Tongue (tissue), 3 donors: ENCODE measurements at places on chromosomes 16 and 17. TPM values are rescaled to one million over a fixed set of nuclear protein-coding genes. Genes with fewer than 3 reads are reported as not detected.

GRCh38 chr17:11944587-11944986 lies 52.7 kb downstream of the ZNF18 start:
- DNase-seq, result no peak

GRCh38 chr16:79792664-79793351 lies 192.3 kb upstream of the MAF start:
- DNase-seq, result peak; percentile 90

DNA sequence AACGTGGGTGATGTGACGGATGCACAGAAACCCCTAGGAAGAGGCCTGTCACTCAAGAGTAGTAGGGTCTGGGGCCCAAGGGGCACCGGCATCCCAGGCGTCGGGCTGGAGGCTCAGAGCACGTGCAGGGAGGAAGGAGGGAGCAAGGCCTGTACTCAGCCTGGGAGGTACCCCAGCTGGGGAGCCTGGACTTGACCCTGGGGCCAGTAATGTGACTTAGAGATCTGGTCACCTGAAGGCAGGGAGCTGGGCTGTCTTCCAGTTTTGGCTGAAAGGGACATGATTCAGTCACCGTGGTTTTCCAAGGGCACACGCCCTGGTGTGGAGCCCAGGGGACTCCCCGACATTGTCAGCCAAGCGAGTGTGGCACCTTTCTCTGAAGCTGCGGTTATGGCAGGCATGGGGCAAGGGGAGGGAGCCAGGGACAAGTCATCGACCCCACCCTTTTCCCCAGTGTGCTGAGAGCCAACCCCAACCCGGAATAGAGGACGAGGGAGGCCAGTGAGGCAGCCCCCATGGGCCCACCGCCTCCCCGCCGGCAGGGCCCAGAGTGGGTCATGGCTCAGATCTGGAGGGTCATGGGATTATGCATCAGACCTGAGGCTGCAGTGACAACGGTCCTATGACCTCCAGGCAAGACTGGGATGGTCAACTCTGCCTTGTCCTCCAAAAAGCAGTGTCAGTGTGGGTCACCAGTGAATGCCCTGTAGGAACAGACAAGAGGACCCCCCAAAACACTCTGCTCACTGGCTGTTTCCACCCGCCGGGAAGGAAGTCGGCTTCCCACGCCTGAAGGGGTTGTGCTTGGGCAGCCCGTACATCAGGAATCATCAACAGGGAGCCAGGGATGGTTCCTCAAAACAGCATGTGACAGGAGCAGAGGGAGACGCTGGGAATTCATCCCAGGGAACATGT lies 41.9 kb downstream of the MEAK7 start:
- DNase-seq, result no peak

ARHGAP44 gene
- 3.4 TPM for total RNA-seq

DNA sequence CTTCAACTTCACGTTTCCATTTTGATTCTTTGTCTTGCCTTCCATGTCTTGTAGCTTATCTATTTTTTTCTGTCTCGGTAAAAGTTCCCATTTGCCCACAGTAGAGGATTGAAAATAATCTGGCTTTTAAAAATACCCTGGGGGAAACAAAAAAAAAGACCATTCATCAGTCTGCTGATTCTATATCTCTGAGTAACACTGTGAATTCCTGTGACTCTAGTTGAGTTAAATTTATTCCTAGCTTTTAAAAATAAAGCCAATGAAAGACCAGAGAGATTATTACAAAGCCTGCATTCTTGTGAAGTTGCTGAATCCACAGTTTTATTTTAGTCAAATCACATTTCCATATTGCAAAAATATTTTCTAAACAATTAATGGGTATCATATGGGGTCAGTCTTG lies 532.3 kb downstream of the CDH13 start:
- DNase-seq, result no peak

GRCh38 chr17:48026502-48027321 lies 10.9 kb downstream of the COPZ2 start:
- peak; percentile 96 for DNase-seq

FOXN1 gene
- total RNA-seq, result 0.21 TPM
